Cortex of kidney (tissue), 1 donor: ENCODE measurements at places on chromosomes 2 and 18.

DNA sequence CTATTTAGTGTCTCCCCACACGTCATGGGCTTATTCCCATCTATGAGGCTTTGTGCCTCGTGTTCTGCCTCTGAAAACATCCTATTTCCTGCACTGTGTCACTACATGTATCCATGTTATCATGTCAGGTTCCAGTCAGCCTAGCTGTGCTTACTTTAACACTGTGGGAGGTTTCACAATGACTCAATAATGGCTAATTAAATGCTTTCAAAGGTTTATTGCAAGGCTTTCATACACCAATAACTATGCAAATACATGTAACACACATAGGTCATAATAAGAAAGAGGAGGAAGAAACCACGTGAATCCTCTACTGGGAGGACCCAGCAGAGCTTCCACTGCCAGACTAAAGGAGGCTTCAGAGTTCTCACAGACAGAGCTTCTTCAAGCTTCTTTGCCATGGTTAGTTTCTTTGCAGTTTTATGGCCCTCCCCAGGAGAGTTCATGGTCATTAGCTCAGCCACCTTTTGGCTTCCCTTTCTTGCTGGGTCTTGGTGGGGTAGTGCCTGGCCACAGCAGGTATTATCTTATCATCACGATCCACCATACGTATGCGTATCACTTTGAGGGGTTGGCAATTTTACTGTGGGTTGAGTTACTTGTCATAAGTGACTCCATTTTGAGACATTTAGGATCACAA, 5.1 kb upstream of the COLEC12 start:
- no peak for DNase-seq

DNA sequence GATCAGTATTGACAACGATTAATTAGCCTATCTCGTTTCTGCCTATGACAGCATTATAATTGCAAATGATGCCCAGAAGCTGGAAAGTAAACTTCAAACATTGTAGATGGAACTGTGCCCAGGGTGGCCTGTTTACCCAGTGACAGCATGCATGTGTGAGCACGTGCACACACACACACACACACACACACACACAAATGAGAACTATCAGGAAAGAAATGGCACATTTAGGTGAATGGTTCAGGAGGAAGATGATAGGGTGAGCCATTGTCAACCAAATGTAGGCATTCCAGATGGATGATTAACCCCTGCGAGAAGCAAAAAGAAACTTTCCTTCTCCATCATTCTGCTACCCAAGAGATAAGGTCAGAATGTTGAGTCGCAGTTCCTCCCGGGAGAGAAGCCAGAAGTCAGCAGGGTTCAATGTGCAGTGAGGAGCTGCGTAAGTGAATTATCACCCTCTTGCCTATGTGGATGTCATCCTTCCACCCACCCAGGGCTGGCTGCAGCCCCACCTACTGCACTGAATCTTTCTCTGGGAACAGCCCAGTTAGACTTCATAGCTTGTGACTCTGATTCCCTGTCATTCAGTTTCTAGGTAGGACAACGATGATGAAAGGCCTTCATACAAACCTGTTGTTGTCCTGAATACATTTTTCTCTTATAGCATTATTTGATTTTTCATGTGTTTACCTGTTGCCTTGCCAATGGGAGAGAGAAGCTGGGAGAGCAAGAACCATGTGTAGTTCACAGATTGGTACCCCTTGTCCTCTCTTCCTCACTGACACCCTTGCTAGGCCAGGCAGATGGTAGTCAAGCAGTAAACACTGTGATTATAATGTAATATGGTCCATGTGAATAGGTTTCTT, 3.5 kb upstream of the APOB start:
- DNase-seq, result no peak

- DNase-seq, result no peak
These were observed 104.4 kb upstream of the CDC42EP3 start for GRCh38 chr2:37775908-37776250.

DNA sequence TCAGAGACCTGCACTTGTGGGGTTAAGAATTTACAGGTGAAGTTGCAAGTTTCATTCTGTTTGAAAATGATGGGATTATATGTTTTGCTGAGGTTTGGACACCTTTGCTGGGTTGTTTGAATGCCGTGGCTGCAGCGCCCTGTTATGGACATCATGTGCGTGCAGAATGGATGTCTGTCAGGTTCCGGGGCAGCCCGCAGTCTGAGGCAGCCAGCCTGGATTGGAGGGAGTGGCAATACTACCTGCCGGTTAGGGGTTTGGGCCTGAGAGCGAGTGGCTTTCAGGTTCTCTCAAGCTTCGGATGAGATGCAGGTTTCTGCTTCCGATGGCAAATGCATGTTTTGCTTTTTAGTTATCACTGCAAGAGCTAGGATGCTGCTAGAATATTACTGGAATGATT, 1.1 kb downstream of the CASP8 start:
- no peak for DNase-seq

DNA sequence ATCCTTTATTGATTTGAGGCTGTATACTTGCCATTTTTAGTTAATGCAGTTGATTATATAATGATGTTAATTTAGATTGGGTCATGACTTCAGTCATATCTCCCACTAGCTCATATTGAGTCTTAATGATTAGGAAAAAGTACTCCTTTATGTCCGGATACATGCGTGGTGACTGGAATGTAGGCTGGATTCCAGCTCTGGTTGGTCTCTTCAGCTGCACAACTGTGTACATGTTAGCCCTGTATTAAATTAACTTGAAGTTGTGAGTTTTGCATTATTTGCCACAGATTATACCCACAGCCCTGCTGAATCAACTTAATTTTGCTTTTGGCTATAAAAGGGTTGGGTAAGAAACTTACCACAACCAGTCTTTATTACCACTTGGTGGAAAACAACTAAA, 22.5 kb downstream of the MOB4 start:
- no peak for DNase-seq

GRCh38 chr2:160453111-160453820, 40.3 kb downstream of the RBMS1 start:
- no peak for DNase-seq

DNA sequence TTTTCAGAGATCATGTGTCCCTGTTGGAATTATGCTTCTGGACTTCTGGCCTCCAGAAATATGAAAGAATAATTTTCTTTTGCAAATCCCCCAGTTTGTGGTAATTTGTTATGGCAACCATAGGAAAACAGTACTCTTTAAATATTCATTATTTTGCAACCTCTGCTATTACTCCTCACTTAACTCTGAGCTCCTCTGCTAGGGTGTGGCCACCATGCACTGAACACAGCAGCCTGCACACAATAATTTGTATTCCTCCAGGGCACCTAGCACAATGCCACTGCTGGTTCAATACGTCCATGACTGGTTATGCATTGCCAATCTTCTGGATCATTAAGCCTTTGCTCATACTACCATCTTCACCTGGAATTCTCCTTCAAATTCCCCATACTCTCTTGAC, 232.0 kb downstream of the CNTNAP5 start:
- DNase-seq, result no peak

DNA sequence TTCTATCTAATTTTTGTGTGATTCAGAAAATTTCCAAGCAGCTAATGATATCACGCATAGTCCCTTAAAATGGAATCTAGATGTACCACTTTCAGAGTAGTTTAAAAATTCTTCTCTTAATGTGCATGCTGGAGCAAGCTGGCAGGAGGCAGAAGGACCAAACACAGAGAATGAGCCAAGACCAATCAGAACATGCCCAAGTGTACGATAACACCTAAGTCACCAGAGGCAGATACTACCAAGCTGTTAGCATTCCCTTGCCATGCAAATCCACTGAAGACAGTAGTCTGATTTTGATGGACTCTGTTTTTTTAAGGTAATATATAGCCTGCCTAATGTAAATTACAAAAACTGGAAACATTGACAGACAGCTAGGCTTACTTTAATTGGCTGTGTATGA, 109.3 kb downstream of the DNAH7 start:
- no peak for DNase-seq
